ENCODE measurements at places on chromosomes 16 and 17.
A peak's percentile ranks its signal among the peaks of the same experiment; 100 is the strongest.

DNA sequence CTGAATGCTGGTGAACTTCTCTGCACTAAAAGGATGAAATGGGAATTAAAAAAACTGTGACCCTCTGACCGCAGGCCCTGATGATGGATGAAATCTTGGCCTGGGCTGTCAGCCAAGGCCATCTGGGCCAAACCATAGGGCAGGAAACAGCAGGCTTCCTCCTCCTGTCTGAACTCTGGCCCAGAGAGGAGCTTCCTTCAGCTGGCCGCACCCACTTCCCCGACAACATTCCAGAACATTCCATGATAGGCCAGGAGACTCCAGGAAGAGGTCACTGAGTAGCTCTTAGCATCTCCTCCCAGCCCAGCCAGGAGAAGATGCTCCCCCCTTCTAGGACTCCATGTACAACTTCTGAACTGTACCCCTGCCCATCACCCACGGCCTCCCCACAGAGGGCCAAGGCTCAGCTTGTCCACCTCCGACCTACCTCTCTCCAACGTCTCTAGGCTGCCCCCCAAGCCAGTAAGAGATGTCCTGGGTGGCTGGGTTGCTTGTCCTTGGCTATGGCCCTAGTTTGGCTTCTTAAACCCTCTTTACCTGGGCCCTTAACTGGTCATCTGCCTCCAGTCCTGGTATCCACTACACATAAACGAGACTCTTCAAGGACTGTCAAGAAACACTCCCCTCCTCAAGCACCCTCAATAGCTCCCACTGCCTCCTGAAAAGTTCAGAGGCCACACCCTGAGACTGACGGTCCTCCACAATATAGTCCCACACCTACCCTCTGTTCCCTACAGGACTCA is 1.7 kb downstream of the RPH3AL start:
- no peak for DNase-seq

DNA sequence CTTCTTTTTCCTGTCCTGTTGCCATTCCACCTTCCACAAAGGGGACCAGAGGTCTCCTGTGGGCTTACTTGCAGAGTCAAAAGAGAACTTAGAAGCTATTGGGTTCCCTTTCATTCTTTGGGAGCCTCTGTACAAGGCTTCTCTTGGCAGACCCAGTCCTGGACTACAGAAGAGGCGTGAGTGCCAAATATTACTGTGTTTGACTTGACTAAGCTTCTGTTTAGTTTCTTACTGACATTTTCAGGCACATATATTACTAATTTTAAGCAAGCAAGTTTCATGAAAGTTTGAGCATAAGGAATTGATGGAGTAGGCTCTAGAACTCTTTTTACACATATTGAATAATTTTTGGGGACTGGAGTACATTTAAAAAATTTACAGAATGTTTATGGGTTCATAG is 254.4 kb downstream of the HAPSTR1 start:
- DNase-seq: no peak

- DNase-seq: no peak
Observed at GRCh38 chr16:27952811-27953210, 110.7 kb downstream of the GSG1L start.

DNA sequence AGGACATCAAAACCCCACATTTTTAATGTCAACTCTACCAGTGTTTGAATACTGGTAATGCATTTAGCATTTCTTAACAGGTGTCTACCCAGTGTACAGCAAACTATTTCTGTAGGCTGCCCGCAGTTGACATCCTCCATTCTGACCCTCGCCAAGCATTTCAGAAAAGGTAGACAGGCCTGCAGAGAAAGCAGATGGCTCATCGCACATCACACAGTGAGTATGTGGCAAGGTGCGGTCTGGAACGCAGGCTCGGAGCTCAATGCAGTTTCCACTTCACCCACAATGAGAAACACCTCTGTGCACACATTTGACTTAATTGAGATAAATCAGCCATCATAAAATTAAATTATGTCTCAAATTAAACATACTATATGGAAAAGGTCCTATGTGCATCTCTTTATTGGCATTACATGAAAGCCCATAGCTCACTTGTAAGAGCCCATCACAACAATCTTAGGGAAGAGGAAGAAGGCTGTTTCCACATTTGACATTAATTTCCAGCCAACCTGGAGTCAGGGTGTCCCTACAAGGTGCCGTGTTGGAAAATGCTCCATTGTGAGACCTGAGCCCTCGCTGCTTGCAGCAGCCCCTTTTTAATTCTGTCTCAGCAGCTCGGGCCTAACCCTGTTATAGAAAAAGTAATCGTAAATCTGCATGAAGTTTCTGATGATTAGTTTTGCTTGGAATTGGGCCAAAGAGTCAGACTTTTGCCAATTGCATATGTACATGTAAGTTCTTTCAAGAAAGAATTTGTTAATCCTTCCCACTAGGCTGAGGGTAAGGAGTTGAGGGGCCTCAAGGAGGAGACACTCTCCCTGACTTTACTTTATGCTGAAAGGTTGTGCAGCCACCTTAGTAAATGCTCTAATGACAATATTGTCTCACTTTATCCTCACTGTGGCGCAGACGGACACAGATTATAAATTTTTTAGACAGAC is 378.7 kb upstream of the DYNLRB2 start:
- no peak for DNase-seq

DNA sequence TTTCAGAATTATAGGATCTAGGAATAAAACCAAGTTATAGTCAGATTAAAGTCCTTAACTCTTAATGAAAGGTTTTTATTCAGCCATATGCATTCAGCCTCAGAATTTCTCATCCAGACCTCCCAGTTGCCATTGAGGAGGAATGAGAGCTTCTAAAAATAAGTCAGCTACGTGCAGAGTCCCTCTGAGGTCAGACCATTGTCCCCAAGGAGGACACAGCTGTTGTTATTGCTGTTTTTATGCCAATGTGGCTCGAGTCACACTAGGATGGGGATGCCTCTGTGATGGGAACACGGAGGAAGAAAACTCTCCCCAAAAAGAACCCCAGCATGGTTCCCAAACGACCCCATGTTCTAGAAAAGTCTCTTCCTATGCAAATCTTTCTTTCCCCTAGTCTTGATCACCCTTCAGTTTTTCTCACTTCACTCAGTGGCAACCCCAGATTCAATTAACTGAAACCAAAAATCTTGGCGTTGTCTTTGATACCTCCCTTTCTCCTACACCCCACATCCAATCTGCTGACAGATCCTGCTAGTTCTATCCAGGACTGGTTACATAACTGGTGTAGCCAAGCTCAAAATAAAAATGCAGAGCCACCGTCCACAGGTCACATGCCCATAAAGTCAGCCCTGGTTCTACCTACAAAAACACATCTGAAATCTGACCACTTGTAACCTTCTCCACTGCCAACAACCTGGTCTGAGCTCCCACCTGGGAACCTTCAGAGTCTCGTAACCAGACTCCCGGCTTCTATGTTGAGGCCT is 138.2 kb upstream of the ERCC4 start:
- DNase-seq: no peak

DNA sequence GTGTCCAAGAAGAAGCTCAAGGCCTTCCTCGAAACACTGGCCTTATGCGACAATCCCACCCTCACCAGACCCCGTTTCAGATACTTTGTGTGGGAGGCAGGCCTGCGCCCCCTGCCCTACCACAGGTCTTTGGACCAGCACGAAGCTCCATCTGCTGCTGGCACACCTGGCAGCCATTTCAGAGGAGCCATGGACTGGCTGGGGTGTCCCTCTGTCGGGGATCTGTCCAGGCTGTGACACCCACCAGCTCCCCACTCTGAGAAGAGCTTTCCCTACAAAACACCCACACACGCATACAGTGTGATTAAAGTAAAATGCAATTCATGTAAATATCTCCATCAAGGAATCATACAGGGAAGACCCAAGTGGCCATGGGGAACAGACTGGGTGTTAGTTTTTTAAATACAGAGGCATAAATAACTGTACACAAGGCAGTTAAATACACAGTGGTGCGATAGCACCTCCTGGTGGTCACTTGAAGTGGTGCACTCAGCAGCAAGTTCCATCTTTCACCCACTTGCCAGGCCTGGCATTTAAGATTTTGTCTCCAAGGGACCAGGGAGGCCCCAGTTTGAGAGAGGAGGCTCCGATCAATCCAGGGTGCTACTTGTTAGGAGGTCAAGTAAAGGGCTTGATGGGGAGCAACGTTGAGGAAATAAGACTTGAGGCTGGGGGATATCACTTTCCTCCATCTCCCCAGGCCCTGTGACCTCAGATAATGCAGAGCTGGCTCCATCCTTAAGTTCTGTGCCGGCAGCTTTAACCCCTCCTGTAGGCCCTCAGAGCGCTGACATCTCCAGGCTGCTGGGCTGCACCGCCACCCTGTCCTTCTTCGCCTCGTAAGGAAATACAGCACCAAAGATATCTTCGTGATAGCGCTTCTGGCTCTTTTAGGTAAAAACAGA is 43.6 kb downstream of the NOS2 start:
- DNase-seq: peak; percentile 6

DNA sequence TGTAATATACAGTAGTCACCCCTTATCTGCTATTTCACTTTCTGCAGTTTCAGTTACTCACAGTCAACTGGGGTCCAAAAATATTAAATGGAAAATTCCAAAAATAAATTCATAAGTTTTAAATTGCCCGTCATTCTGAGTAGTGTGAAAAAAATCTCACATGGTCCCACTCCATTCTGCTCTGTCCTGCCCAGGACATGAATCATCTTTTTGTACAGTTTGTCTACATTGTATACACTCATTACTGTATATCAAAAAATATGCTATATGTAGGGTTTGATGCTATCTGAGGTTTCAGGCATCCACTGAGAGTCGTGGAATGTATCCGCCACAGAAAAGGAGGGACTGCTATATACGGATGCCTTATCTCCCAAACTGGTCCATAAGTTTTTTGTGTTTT is 16.0 kb upstream of the APPBP2 start:
- DNase-seq: no peak

DNA sequence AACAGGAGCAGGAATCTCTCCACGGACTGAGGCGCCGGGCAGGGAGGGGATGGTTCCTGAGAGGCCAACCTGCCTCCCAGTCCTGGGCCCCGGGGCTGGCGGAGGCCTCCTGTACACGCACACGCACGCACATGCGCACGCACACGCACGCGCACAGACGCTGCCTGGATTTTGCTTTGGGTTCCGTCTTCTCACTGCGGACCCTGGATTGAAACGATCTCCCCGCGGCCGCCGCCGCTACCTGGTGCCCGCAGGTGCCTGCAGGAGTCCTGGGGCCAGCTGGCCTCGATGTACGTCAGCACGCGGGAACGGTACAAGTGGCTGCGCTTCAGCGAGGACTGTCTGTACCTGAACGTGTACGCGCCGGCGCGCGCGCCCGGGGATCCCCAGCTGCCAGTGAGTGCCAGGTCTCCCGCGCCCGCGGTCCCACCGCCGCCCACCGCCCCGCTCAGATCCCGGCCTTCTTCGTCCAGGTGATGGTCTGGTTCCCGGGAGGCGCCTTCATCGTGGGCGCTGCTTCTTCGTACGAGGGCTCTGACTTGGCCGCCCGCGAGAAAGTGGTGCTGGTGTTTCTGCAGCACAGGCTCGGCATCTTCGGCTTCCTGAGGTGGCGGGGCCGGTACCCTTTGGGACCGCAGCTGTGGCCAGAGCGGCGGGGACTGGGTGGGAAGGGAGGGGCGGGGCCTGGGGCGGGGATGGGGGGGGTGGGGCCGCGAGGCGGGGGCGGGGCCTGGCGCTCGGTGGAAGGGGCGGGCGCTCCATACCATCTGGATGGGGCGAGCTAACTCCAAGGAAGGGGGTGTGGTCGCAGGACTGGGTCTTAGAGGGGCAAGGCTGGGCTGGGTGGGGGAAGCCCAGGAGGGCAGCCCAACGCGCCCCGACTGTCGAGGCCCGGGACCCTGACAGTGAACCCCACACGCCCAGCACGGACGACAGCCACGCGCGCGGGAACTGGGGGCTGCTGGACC is 12.3 kb downstream of the CES4A start:
- peak; percentile 18 for DNase-seq

DNA sequence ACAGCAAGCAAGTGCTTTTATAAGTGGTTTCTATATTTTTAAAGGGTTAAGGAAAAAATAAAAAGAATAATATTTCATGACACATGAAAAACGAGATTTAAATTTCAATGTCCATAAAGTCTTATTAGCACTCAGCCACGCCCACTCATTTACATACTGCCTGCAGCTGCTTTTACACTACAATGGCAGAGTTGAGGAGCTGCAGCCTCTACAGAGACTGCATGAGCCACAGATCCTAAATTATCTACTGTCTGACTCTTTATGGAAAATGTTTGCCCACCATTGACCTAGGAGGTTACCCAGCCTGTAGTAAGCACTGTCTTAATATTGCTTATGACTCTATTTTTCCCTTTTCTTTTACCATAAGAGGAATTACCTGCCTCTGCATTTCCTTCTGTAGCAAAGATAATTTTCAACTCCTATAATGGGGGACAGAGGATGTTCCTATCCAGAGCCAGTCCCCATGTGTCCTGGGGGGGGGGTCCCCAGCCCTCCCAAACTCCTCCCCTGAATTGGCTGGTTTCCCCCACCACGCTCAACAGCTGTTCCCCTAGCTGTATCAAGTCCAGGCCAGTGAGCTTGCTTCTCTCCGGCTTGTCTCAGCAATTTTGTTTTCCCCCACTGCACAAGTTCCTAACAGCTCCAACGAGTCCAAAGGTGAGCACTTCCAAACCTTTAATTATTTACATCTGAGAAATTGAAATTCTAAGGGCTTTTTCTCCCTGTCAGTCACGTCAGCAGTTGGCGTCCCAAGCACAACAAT is 139.4 kb upstream of the ERCC4 start:
- no peak for DNase-seq

DNA sequence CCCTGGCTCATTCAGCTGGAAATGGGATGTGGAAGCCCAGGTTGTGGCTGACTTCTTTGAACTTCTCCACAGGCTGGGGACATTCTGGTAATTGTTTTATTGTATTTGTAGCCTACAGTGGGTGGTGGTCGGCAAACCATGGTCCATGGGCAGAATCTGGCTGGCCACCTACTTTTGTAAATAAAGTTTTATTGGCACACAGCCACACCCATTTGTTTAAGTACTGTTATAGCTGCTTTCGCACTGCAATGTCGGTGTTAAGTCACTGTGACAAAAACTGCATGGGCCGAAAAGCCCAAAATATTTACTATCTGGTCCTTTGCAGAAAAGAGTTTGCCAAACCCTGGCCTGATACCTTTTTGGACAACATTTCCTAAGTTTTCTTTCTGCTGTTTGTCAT is 86.2 kb downstream of the NTN1 start:
- DNase-seq: no peak

GRCh38 chr17:17565471-17566339 is 25.8 kb downstream of the PEMT start:
- no peak for DNase-seq

- DNase-seq: no peak
Observed at GRCh38 chr17:74433421-74434121, 1.7 kb downstream of the GPRC5C start.

DNA sequence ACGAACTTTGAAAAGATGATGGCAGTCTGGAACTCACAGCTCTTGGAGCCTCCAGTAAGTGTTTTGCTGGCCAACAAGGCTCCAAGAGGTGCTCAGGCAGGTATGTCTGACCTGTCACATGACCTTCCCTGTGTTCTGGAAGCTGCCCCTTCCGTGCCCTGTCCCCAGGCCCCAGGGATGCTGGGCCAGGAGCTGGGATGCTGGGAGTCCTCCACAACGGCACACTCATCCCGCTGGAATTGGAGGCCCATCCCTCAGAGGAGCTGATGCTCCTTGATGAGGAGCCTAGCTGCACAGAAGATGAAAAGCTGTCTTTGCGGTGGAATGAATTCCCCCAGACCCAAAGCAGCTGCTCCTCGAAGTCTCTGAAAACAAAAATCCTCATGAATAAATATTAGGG is 47.8 kb downstream of the HOXB1 start:
- DNase-seq: no peak

GRCh38 chr16:56349086-56349415 is 76.3 kb downstream of the AMFR start:
- no peak for DNase-seq

Measured in stimulated activated CD8-positive, alpha-beta memory T cell treated with anti-CD3 and anti-CD28 coated beads, Interleukin-7, amount 100 ng/mL, for 1 hour (primary cell).